ENCODE measurements at places on chromosomes 6 and 20.

DNA sequence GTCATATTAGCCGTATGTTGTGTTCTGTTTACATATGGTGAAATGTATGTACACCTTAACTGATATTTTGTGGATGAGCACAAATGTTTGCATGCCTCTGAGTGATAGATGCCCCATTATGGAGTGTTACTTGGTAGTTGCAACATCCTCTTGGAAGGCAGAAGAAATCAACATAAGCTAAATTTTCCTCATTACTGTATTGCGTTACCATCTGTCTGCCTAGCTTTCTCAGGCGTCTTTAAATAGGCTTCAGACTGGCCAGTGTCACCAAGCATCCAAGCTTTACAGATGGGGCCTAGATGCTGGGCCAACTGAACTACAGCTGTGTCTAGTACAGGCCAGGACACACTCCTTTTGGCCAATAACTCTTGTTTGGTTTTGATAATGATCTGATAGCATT lies 250.6 kb downstream of the SAMD5 start:
- no peak overlapping the region for H3K27ac ChIP-seq
- no peak for DNase-seq
- no peaks in the 10 kb centered on the region for H3K27me3 ChIP-seq
- no peak overlapping the region for H3K4me3 ChIP-seq
- no peaks in the 10 kb centered on the region for H3K36me3 ChIP-seq

DNA sequence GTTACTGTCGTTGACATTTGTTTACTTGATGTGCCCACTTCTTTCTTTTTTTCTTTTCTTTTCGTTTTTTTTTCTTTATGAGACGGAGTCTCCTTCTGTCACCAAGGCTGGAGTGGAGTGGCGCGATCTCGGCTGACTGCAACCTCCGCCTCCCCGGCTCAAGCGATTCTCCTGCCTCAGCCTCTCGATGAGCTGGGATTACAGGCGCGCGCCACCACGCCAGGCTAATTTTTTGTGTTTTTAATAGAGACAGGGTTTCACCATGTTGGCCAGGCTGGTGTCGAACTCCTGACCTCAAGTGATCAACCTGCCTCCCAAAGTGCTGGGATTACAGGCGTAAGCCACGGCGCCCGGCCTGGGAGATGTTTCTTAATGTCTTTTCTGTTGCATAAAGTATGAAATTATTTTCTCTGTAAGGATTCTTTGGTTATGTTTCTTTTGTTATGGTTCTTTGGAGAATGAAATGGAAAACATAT lies 33.3 kb upstream of the PRSS16 start:
- H3K4me1 ChIP-seq: no peaks in the 10 kb centered on the region
- H3K4me3 ChIP-seq: no peak overlapping the region
- no peaks in the 10 kb centered on the region for H3K36me3 ChIP-seq
- no peak overlapping the region for H3K27ac ChIP-seq
- DNase-seq: no peak

DNA sequence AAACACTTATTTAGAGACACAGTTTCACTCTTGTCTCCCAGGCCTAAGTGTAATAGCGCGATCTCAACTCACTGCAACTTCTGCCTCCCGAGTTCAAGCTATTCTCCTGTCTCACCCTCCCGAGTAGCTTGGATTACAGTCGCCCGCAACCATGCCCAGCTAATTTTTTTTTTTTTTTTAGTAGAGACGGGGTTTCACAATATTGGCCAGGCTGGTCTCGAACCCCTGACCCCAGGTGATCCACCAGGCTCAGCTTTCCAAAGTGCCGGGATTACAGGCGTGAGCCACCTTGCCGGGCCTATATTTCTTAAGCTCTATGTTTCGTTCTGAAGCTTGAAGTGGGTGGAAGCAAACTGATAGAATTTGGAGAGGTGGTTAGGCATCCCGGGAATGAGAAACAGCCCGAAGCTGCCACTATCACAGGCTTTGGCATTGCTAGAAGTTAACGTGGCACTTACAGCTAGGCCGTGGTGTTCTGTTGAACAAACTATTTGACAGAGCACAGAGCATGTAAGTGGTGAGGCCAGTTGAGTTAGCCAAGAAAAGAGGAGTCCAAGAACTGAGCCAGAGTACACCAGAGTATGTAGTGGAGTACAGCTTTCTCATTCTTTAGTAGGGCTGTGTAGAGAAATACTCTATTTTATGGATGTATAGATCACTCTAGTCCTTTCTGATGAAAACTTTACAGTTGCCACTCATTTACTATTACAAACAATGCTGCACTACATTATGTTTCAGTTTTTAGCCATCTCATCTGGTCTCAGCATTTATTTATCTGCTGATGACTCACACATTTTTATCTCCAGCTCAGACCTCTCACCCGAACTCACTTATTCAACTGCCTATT lies 62.0 kb upstream of the HFE start:
- peak overlapping the region; percentile 98 for H3K27ac ChIP-seq
- H3K36me3 ChIP-seq: no peaks in the 10 kb centered on the region
- no peak overlapping the region for H3K4me3 ChIP-seq
- peaks cover 5% of the 10 kb centered on the region for H3K27me3 ChIP-seq

DNA sequence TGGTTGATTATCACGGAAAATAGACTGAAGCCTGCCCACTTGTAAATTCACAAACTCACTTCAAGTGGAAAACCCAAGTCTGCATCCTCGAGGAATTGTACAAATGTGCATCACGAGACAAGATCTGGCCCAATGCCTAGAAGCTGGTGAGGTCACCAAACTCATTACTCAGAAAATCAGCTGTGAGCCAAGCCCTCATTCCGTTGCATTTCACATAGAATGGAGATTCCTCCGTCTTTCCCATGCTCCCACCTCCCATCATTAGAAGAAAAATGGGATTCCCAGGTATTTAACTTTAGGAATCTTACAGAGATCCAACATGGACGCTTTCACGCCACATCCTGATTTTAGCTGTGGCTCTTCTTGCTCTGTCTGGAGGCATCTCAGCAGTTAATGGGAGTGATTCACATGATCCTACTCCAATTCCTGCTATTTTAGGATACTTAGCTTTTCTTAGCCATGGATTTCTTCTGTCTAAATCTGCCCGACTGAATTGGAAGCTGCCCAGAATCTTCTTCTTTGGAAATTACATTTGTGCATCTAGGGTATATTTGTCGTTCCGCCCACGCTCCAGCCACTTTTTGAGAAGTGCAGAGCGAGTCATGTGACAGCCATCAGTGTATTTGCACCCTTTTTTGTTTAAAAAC lies 68.7 kb upstream of the STMND1 start:
- no peaks in the 10 kb centered on the region for H3K4me1 ChIP-seq
- no peaks in the 10 kb centered on the region for H3K27me3 ChIP-seq
- H3K27ac ChIP-seq: peak overlapping the region; percentile 92
